ENCODE measurements at places on chromosomes 12 and 14.

GRCh38 chr12:94663071-94663470 lies 12.7 kb upstream of the TMCC3 start:
- DNase-seq: no peak

DNA sequence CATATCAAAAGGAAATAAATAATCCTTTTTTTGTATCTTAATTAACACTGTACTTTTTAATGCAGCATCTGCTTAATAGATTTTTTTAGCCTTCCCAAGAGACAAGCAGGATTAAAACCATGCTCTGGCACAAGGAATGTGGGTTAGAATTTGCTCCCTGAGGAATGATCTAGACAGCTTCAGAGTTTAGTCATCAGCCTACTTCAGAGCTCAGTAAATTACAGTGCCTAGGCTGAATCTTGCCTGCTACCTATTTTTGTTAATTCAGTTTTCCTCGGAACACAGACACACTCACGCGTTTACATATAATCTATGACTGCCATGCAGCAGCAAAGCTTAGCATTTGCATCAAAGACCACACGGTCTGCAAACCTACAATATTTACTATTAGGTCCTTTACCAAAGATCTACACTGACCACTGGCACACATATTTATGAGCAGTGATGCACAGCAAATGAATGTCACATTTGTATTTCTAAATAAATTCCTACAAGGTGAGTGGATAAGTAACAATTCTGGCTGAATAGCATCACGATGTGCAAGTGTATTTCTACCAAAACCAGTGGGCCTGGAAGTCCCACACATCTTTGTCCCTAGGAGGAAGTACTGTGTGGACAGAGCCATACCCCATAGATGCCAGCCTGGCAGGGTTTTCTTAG lies 309.8 kb upstream of the TMEM132C start:
- DNase-seq: no peak

DNA sequence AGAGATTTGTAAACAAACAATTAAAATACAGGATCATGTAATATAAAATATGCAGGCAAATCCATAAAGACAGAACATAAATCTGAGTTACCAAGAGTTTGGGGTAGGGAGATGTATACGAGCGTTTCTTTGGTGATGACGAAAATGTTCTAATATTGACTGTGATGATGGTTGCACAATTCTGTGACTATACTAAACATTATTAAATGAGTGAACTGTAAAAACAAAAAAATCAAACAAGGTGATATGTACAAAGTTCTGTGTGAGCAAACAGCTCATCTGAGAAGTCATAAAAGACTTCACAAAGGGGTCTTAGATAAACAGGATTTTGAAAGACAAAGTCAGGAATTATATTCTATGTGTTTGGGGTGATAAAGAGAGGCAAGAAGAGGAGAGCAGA lies 127.9 kb downstream of the INSM2 start:
- no peak for DNase-seq

DNA sequence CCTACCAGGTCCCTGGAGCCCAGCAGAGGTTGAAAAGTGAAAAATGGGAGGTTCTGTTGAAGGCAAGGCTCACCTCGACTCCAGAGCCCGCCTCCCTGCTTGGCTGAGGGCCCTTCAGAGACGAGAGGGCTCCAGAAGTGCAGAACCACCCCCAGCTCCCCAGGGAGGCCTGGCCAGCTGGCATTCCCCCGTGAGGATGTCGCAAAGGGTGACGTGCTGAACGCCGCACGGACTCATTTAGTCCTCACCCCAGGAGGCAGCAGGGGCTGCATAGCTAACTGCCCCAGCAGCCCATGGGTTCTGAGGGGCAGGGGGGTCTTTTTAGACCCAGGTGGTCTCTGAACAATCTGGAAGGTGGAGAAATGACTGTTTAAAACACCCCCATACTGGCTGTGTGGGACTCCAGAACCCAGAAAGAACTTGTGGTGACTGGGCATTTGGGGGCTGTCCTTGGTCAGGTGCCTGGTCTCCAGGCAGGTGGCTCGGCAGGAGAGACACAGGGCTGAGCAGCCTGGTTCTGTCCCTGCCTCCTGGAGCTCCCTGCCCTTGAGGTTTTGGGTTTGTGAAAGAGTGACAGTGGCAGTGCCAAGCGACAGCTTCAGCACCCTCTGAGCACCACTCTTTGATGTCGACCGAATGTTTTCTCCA lies 32.0 kb downstream of the ANAPC7 start:
- no peak for DNase-seq

GRCh38 chr14:46581036-46581671 lies 70.4 kb downstream of the RPL10L start:
- peak; percentile 18 for DNase-seq

DNA sequence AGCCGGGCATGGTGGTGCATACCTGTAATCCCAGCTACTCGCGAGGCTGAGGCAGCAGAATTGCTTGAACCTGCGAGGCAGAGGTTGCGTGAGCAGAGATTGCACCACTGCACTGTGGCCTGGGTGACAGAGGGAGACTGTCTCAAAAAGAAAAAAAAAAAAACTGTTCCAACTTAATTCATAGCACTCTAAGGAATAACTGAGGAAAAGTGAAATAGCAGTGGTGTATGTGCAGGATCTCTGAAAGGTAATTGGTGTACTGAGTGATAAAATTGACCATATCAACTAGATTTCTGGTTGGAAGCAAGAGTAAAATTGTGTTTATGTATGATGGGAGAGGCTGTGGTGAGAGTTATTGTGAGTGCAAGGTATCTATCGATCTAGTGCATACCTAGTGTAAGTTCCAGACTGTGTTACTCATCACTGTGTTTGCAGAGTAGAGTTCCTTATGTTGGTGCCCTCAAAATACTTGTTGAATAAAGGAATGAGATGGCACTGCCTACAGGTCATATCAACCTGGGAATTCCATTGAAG lies 6.3 kb downstream of the CAND1 start:
- DNase-seq: no peak

DNA sequence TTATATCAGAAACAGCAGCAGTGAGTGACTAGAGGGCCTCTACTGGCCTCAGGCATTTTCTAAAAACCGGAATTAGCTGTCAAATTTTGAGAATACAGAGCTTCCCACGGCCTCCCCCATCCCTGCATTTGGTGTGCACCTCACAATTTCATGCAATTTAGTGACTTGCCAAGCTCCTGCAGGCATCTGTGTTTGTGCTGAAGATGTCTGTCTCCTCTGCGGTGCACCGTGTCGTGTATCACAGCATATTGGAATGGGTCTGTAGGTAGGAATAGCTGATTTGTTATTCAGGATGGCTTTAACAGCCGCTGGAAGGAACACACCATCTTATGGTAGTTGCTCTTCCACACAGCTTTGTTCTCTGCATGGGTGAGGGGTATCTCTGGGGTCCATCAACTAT lies 140.3 kb downstream of the SSPN start:
- DNase-seq: no peak

DNA sequence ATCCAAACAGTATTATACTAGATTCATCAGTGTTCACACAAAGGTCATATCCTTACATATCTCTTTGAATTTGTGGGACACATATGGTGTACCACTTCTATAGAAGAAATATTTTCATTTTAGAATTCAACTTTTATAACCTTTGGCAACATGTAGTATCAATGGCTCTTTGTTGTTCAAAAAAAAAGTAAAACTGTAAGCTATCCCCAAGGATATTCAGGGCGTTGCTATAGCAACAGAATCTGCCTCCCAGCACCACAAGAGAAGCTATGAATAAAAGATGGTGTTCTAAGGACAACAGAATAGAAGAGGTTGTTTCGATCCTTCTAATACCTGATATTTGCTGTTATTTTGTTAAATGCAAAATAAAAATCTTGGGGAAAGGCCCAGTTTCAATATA lies 139.3 kb downstream of the BRMS1L start:
- DNase-seq: no peak

- no peak for DNase-seq
These were observed at the start of gene PTPN21 for GRCh38 chr14:88554457-88555286. TSS of gene PTPN21 (minus strand) at chr14:88555007. CDS start at chr14:88550417, 4,590 bp downstream.

- DNase-seq: no peak
These were observed 196.8 kb downstream of the PPM1H start for GRCh38 chr12:62738105-62738504.

- no peak for DNase-seq
These were observed 38.3 kb upstream of the GRIP1 start for GRCh38 chr12:66717036-66717673.

- no peak for DNase-seq
These were observed 233.4 kb downstream of the TMEM132D start for GRCh38 chr12:129670256-129670920.

GRCh38 chr14:92463141-92463540 lies 50.4 kb upstream of the RIN3 start:
- DNase-seq: no peak

DNA sequence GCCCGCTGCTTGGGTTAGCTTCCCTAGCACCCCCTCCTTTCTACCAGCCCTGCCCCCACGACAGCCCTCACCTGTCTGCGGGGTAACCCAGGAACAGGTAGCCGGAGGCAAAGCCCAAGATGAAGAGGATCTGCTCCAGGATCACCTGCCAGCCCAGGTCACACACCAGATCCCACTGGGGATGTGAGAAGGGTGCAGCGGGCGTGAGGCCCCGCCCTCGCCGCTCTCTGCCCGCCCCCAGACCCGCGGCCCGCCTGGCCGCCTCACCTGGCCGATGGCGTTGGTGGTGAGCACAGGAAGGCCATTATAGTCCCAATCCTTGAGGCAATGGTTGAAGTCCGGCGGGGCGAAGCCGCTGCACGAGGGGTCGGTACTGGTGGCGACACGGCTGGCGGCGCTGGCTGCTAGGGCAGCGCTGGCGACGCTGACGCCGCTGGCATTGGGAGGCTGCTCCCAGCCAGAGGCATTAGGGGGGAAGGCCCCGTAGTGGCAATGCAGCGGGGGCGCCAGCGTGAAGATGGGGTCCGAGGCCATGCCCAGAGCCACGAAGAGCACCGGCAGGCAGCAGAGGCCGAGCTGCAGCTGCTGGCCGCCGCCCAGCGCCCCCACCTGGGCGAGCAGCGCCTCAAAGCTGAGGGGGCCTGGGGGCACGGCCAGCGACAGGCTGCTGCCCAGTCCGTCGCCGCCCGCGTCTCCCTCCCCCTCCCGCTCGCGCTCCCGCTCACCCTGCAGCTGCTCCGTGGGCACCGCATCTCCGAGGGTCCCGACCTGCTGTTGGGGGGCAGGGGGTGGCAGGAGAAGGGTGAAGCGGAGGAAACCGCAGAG lies 794 bp downstream of the SLC22A17 start:
- no peak for DNase-seq

DNA sequence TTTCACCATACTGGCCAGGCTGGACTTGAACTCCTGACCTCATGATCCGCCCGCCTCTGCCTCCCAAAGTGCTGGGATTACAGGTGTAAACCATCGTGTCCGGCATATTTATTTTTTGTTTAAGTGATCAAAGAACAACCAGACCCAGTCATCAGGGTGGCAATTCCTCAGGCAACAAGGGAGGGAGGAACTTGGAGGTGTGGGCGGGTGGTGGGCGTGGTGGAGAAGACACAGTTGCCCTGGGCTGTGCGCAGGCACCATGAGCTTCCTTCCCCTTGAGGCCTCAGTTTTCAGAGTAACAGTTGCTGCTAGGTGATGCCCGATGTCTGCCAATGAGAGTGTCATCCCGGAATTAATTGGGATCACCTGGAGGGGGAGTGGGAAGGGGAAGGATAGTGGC lies 191.7 kb downstream of the ALG10 start:
- no peak for DNase-seq

- DNase-seq: no peak
These were observed 21.6 kb downstream of the C12orf71 start for GRCh38 chr12:27060740-27061139.

- no peak for DNase-seq
These were observed 22.3 kb downstream of the PLEKHG3 start for GRCh38 chr14:64726585-64726890.

GRCh38 chr12:51127050-51127729 lies 43.8 kb upstream of the CSRNP2 start:
- no peak for DNase-seq

DNA sequence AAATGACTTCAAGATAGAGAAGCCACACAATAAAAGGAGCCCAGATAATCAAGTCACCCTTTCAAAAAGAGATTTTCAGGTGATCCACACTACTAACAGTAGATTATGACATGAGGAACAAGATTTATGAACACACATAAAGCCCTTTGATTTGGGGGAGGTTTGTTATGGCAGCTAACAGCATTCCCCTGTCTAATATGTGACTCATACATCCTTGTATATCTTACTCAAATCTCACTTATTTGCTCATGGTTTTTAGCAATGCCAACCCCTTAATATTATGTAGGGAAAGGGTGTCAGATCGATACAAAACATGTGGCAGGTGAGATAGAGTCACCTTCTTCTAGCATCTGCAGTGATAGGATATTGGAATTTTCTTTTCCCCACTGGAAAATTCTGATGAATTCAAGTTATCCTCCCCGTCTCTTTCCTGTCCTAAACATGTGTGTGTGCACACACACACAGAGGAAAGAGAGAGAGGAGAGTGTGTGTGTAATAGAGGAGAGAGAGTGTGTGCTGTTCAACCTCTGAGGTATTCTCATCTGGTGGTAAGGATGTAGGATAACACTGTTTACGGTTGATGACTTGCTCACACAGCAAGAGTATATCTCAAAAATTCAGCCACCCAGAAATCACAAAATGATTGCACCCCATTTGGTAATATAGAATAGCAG lies 319.9 kb downstream of the KCNC2 start:
- DNase-seq: no peak

GRCh38 chr12:9872162-9872561 lies 3.0 kb upstream of the CLEC2B start:
- DNase-seq: no peak

DNA sequence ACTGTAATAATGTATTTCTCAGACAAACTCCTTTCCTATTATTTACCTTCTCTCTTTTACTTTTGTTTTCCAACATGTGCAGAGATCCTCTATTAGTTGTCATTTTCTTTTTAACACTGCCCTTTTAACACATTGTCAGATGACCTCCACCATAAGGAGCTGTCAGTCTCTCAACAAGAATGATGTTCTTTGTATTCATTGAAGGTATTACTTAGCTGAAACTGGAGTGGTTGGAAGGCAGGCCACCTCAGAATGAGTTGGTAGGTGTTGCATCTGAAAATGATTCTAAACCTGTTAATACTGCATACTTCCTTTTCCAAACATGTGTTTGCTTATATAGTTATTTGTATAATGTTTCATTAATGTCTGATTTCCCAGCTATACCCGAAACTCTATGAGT lies 16.9 kb downstream of the TMEM117 start:
- DNase-seq: no peak

GRCh38 chr12:57146961-57147944 lies at the start of gene LRP1-AS:
TSS of gene LRP1-AS (minus strand) at chr12:57147619.
- no peak for DNase-seq

DNA sequence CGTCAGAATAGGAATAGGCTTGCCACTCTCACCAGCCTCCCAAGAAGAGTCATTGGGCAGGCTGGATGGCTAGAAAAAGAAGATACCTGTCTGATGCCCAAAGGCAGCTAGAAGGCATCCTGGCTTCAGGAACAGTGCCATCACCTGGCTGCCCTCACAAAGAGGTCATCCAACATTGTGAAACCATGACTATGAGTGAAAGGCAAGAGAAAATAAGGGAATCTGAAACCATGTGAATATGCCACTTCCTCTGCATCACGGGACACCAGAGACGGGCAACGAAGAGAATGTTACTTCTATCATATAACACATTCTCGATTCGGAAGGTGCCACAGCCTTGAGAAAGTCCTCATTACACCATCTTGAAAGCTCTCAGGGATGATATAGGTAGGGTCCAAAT lies 182.0 kb downstream of the DAD1 start:
- DNase-seq: no peak

- no peak for DNase-seq
These were observed 582 bp downstream of the LRRIQ1 start for GRCh38 chr12:85036733-85037132.

GRCh38 chr12:123767613-123768012 lies 5.5 kb downstream of the DNAH10 start:
- peak; percentile 72 for DNase-seq

GRCh38 chr12:49809381-49809905 lies 18.8 kb downstream of the NCKAP5L start:
- no peak for DNase-seq
